ENCODE measurements at places on chromosomes 4 and X.

DNA sequence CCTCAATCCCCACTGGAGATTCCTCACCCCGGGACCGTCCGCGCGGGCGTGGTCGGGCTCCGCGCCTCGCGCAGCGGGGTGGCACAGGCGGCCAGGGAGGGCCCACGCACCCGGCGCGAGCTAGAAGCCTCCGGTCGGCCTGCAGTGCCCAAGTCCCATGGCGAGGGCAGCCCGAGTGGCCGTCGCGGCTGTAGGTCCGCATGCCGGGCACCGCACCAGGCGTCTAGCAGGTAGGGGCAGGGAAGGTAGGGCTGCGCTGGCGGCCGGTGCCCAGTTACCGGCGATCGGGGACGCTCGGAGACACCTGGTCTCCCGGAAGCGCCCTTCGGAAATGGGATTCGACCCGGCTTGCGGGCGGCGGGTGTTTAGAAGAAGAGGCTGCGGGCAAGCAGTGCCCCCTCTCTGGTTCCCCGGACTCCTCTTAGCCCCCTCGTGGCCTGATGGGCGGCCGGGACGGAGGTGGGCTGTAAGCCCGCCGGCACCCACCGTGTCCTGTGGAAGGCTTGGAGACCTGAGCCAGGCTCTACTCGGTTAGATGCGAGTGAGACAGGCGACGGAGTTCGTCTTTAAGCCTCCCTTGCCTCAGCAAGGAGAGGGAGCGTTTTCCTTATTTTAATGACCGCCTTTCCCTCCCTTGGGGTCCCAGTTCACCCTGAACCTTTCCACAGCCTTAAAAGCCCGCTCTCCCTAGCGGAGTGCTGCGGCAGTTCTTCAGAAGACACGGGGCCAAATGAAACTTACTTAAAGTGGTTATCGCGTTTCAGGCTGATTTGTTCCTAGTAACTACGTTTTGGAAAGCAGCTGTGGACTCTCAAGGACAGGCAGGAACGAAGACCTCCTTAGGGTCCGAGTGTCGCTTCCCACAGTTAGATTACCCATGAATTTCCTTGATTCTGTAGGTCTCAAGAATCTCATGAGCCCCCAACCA lies 821 bp downstream of the SLITRK2 start:
- DNase-seq: no peak

GRCh38 chr4:8044699-8045098 lies 105.0 kb upstream of the AFAP1 start:
- no peak for DNase-seq

DNA sequence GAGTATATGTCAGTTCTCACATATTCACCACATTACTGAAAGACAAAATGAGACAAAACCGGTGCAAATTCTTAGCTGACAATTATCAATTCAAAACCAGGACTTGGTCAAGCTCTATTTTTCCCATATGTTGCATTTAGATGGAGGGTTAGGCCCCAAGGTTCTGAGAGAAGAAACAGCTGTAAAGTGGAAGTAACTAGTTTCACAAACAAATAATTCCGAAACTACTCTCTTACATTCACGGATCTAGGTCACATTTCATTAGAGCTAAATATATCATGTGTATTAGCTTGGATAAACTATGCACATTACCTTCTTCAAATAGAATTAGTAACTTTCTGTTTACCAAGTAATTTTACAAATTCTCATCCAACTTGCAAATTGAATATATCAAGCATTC lies 3.7 kb upstream of the GABRA2 start:
- no peak for DNase-seq

DNA sequence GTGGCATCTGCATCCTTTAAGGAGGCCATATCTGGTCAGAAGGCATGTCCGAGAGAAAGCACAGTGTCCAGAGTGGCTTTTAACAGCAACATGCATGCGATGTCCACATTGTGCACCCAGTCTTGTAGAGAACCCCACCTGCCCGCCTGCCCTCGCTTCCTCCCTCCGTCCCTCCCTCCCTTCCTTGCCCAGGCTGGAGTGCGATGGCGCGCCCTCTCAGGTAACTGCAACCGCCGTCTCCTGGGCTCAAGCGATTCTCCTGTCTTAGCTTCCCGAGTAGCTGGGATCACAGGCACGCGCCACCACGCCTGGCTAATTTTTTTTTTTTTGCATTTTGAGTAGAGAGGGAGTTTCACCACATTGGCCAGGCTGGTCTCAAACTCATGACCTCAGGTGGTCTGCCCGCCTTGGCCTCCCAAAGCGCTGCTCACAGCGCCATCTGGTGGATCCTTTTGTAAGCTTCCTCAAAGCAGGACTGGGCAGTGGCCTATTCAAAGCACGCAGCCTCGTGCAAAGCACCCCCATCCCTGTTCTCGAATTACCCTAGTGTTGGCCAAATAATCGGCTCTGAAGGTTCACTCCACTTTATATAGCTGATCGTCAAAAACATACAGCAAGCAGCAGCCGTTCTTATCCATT lies 15.0 kb downstream of the BRCC3 start:
- no peak for DNase-seq

DNA sequence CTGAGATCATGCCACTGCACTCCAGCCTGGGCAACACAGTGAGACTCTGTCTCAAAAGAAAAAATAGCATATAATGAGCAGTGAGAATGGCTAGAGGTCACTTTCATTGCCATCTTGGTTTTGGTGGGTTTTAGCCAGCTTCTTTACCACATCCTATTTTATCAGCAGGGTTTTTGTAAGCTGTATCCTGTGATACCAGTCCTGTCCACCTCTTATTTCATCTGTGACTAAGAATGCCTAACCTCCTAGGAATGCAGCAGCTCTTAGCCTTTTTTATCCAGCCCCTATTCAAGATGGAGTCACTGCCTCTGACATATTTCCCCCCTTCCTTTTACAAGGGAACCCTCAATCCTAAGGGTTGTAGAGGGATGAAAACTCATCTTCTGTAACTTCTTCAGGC lies 26.1 kb upstream of the IGFBP7 start:
- DNase-seq: no peak

DNA sequence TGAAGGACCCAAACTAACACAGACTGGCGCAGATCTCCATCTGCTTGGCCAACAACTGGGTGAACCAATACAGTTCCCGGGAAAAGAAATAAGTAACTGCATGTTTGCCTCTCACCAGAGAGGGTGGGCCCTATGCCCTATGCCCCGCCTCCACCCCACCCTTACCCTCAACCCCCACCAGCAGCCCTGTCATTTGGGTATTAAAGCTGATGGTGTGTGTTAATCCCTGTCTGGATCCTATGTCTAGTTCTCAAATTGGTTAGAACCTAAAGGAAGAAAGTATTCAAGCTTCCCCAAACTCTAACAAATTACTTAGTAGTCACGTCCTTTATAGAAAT lies 19.0 kb downstream of the SMPX start:
- no peak for DNase-seq

- DNase-seq: no peak
These were observed 205.9 kb downstream of the AASDH start for GRCh38 chr4:56181140-56181953.

- no peak for DNase-seq
These were observed 84.3 kb upstream of the PRSS48 start for GRCh38 chr4:151192556-151193235.

DNA sequence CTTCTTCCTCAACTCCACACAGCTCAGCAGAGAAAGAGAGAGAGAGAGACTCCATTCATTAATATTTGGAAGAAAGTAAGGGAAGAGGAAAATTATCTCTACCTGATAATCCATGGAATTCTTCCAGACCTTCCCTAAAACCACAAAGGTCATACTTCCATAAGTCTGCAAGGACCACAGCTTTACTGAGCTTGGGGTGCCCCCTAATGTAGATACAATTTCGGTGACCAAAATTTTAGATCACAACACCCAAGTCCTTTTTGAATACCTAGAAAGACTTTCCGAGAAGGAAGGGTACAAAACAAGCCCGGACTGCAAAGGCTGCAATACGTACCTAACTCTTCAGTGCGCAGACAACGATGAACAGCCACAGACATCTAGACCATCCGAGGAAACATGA lies 523.9 kb downstream of the GLUD2 start:
- DNase-seq: no peak
